Activated CD4-positive, alpha-beta T cell treated with anti-CD3 and anti-CD28 coated beads, Interleukin-10, Interleukin-2, amounts not matched to agents 100 ng/mL and 50 ng/mL, durations not matched to agents 16 hours and 8 hours (primary cell): ENCODE measurements at places on chromosomes 2 and 18.
A peak's percentile ranks its signal among the peaks of the same experiment; 100 is the strongest.

- no peak for DNase-seq
Observed at GRCh38 chr18:38940475-38940862, 1374.9 kb upstream of the CELF4 start.

GRCh38 chr2:144099780-144100377 lies 420.0 kb downstream of the ZEB2 start:
- DNase-seq = peak; percentile 67

- peak; percentile 29 for DNase-seq
Observed at GRCh38 chr2:200399046-200399445, 92.6 kb downstream of the SPATS2L start.

DNA sequence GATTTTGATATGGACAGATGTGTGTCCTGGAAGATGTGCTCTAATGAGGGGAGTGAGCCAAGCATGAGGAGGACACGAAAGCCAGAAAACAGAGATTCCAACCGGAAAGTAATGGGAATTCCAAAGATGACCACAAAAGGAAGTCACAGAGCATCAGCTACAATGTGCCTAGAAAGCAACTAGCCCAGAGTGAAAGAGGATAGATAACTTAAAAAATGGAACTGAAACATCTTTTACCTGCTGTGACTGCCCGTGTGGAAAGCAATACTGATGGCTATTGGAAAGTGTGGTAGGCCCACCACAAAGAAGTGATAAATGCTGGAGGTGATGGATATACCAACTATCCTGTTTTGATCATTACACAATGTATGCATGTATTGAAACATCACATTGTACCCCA lies 21.6 kb downstream of the DNMT3A start:
- no peak for DNase-seq

GRCh38 chr2:23091900-23092299 lies 293.1 kb upstream of the KLHL29 start:
- no peak for DNase-seq

DNA sequence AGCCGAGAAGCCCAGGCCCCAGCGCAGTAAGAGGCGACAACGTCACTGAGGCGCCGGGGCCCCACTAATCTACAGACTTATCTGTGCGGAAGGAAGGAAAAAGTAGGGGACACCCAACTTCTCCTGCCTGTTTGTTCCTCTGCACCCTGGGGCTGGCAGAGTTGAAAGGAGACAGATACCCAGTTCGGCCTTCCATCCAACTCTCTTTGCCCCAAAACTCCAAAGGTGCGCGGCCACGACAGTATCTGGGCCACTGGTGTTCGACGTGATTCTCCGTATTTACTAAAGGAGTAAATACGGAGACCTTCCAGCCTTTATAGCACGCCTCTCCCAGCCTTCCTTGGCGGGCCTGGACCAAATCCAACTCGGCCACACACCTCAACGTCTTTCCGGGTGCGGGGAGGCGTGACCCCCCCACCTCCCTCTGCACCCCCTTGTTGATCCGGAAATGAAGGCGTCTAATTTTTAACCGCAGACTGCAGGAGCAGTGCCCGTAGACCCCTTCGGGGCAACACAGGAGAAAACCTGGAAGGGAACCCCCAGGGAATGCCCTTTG lies 1.6 kb downstream of the SMAD7 start:
- DNase-seq = peak; percentile 36

DNA sequence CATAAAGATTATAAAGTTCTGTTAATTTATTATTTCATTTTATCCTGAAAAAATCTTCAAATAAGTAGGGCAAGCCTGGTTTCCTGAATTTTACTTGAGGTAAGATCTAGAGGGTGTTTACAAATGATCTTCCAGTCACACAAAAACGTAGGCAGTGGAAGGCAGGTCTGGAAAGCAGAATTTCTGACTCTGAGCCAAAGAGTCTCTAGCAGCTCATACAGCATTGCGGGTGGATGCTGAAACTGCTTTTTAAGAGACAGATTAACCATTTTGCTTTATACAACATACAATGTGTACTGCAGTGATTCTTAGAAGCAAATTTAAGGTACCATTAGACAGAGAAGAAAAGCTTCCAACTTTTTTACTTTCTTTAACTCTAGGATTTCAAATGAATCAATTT lies 117.0 kb downstream of the FTCDNL1 start:
- DNase-seq = no peak

DNA sequence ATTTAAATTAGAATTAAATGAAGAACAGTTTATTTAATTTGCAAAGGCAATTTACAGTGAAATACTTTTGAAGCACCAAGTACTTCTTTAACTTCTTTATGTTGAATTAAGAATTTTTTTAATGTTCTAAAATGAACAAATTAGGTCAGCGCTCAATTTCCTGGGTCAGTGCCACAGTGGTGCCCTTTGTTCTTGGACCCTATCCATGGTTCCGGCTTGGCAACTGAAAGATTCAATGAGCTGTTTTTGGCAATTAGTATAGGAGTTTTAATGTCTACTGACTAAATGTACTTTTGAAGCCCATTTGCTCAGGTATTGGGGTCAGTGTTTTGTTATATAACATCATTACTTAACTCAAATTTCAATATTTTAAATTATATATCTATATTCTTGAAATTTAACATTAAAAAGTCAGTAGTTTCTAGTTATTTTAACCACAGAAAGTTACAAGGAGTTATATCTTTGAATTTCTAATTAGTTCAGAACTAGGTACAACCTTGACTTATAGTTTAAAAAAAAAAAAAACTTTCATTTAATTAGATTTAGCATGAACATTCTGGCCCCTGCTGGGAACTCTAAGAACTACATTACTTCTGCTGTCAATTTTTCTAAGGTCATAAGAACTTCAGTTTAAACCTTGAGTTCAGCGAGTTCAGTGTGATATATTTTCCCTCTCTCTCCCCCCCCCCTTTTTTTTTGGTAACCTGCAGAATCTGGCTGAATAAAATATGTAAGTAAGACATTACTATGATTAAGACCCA lies 7.6 kb upstream of the MSTN start:
- peak; percentile 38 for DNase-seq

- DNase-seq = peak; percentile 59
Observed at GRCh38 chr2:148989882-148990493, 48.5 kb upstream of the LYPD6B start.

GRCh38 chr2:195471807-195472206 lies 185.2 kb upstream of the SLC39A10 start:
- no peak for DNase-seq

GRCh38 chr2:69815717-69816116 lies 13.7 kb upstream of the GMCL1 start:
- no peak for DNase-seq

- DNase-seq = no peak
Observed at GRCh38 chr2:117714745-117715417, 99.6 kb upstream of the DDX18 start.

- no peak for DNase-seq
Observed at GRCh38 chr18:79851950-79852349, 54.2 kb downstream of the KCNG2 start.

GRCh38 chr2:99507937-99508818 lies 18.4 kb upstream of the REV1 start:
- no peak for DNase-seq

GRCh38 chr2:140128909-140129308 lies 1348.7 kb upstream of the NXPH2 start:
- no peak for DNase-seq

DNA sequence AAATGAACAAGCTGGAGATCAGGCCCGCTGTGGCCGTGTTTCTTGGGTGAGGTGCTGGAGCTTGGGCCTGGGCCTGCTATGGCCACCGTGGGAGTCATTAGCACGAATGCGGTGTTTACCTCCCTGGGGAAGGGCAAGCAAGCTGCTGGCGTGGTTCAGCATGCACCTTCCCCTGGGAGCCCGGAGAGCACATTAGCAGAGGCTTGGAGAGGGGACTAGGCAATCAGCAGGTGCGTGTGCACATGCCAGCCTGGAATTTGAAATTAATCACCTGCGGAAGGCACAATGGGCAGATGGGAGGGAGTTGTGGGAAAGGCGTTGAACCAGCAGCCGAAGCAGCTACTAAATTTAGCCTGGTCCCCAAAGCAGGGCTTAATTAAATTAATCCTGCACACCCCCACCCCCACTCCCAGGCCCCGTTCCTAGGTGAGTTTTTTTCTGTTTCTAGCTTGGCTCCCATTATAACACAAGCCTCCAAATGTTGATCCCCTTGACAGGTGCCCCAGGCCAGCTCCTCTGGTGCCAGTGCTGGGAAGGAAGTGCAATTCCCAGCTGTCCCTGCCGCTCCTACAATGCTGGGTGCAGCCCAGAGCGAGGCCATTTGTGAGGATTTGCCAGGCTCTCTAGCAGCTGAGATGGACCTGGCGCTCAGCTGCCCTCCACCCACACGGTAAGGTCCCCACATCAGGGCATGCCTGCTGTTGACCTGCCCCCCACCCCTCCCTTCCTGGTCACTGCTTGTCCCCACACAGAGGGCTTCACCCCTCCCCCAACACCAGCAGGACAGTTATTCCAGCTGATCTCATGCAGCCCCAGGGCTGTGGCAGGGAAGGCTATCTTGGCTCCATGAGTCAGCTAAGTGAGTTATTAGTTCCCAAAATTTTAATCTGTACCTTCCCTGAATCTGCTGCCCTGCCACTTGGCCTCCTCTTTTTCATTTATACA lies 115.0 kb downstream of the ZBTB7C start:
- no peak for DNase-seq

- DNase-seq = no peak
Observed at GRCh38 chr2:2621855-2622254, 290.8 kb upstream of the MYT1L start.

- peak; percentile 70 for DNase-seq
Observed at GRCh38 chr2:11681722-11682589, 12.0 kb upstream of the NTSR2 start.

- DNase-seq = no peak
Observed at GRCh38 chr2:239554766-239555570, 154.1 kb upstream of the HDAC4 start.

DNA sequence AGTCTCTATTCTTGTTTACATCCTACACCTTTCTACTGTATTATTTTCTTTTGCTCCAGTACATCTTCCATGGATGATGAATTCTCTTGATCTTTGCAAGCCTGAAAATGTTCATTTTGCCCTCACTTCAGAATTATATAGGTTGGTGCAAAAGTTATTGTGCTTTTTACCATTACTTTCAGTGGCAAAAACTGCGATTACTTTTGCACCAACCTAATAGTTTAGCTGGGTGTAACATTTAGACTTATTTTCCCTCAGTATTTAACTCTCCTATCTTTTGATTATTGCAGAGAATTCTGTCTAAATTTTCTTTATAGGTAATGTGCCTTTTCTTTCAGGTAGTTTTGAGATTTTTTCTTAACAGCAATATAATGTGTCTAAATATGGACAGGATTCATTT lies 81.8 kb downstream of the SS18 start:
- no peak for DNase-seq

- DNase-seq = peak; percentile 13
Observed at GRCh38 chr2:234705108-234705507, 208.2 kb upstream of the ARL4C start.

DNA sequence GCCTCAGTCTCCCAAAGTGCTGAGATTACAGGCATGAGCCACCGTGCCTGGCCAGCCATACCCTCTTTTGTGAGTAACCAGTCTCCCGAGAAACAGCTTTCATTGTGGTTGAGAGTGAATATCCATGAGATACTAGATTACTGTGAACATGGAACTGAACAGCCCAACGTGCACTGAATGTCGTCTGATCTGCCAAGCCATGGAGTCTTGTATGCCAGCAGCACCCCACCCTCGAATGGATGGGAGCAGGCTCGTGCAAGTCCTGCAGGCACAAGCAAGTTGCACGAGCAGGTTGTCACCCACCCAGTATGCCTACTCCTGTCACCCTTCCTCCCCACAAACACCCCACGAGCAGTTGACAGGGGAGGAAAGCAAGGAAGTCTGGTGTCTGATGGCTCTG lies 36.5 kb upstream of the TFCP2L1 start:
- DNase-seq = no peak

DNA sequence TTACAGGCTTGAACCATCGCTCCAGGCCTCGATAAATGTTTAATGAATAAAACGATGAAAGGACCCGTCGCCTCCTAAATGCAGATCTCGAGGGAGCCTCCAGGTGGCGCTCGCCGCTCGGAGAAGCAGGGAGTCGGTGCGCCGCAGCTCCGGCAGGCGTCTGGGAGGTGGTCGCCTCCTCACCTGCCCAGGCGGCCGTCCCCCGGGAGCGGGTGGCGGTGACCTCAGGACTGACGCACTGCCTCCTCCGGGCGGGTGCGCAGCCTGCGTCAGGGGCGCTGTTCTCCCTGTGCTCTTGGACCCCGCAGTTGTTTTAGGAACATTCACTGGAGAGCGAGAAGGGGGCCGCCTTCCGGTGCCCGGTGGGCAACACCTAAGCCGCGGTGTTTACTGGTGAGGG lies 38.6 kb upstream of the POLE4 start:
- DNase-seq = peak; percentile 73

GRCh38 chr2:15242936-15243461 lies 318.1 kb downstream of the NBAS start:
- peak; percentile 5 for DNase-seq

- no peak for DNase-seq
Observed at GRCh38 chr2:170249761-170250160, 71.8 kb downstream of the MYO3B start.

- no peak for DNase-seq
Observed at GRCh38 chr2:205687641-205687956, 5.3 kb downstream of the NRP2 start.

DNA sequence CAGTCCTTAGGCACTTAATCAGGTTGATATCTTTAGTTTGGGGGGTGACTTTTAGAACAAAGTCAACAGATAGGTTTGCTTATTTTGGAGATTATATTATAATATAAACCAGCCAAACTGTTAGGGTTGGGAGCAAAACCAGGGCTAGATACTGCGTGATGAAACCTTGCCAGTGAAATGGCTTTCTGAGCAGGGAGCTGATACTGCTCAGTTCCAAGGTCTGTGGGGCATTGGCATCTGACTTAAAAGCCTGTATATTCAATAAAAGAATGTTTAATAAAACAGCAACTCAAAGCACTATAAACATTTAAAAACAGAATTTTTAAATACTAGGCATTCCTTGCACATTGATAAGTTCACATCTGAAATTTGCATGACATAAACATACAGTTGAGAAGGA lies 19.3 kb downstream of the PTPRM start:
- DNase-seq = no peak

DNA sequence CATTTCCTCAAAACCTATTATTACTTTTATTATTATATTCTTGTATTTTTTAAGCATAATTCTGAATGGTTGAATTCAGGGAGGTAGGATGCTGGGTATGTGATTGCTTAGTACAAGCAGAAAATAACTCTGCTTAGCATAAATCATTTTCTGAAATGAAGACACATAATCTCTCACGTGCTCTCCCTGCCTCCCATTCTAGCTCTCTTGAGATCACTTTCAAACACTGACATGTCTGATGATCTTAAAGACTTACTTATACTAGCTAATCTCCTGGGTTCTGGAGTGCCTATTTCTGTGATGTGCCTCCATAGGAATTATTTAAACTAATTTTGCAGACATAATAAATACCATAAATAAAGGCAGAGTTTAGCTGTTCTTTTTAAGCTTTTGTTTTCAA lies 1136.0 kb downstream of the SUCLG1 start:
- DNase-seq = no peak

GRCh38 chr18:7272311-7273049 lies 41.6 kb downstream of the LRRC30 start:
- DNase-seq = no peak

DNA sequence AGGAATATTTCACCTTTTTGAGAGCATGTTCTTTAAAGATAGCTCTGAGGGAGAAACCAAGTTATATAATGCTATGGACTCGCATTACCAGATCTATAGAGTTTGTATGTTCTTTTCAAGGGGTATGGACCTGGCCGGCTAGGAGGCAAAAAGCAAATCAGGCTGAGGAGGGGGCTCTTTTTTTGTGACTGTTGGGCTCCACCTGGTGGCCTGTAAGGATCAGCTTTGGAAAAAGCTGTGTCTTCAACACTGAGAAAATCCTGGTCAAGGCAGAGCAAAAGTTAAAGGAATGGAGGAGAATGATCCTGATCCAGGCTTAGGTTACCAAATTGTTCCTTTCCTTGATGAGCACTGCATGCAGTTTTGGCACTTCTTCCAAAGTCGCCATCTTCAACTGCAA lies 180.5 kb downstream of the DIS3L2 start:
- DNase-seq = peak; percentile 31
